NCI-H1417 (cell line): ENCODE measurements at places on chromosomes 13 and 19.

DNA sequence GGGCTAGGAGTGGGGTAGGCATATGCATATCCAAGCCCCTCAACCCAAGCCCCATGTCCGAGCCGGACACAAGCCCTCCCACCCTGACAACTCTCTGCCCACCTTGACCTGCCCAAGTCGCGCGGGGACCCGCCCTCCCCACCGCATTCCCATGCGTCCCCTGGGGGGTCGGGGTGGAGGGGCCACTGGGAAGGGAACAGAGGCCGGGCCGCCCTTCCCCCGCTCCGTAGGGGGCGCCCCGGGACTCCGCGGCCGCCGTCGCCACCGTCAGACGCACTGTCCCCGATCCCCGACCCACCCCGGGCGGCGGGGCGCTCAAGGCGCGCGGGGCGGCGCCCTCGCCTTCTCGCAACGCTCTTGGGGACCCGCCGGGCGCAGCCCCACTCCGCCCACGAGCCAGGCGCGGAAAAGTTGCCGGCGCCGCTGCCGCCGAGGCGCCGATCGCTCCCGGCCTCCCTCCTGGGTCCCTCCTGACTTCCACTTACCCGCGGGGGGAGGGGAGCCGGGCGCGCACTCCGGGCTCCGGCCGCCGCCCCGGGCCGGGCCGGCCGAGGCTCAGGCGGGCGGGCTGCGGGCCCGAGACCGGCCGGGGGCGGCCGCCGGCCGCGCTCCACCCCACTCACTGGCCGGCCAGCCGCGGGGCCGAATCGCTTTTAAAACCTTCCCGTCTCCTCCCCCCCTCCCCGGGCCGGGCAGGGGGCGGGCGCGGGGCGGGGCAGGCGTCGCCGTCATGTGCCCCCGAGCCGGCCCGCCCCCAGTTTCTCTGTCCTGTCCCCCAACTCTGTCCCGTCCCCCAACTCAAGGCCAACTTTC lies 34.4 kb upstream of the NANOS3 start:
- DNase-seq = peak; percentile 46

DNA sequence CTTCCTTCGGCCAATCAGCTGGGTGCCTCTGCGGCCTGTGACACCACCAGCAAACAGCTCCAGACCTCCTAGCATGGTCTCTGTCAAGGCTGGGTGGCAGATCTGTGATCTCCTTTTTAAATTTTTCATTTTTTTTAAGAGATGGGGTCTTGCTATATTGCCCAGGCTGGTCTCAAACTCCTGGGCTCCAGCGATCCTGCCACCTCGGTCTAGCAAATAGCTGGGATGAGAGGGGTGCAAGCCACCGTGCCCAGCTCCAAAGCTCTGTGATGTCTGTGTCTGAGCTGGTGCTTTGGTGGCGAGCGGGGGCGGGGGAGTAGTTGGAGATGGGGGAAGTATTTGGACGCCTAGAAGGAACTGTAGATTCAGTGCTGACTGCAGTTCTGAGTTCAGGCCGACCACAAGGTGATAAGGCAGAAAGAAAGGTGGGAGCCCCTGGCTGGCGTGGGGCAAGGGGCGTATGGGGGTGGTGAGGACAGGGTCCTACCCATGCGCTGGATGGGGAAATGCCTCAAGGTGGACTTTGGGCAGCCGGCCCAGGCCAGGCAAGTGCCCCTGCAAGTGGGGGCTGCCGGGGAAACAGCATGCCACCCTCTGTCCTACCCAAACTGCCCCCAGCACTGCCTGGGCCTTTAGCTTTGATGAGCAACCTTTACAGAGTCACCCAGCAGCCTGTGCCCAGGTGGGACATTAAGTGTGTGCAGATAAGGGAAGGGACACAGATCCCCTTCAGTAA lies 5.5 kb downstream of the DPP9 start:
- DNase-seq = no peak

DNA sequence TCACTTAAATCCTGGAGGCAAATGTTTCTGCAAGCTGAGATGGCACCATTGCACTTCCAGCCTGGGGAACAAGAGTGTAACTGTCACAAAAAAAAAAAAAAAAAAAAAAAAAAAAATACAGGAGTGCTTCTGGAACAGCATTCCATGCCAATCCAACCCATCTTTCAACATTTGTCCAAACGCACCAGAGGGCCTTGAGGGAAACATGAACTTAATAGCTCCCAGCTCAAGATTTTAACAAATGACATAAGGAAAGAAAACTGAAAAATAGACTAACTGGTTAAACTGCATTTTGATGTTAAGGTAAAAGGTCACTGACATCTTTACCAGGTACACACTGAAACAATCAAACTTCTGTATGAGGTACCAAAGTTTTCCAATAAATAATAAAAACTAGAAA lies 47.7 kb upstream of the ZNF83 start:
- DNase-seq = no peak

DNA sequence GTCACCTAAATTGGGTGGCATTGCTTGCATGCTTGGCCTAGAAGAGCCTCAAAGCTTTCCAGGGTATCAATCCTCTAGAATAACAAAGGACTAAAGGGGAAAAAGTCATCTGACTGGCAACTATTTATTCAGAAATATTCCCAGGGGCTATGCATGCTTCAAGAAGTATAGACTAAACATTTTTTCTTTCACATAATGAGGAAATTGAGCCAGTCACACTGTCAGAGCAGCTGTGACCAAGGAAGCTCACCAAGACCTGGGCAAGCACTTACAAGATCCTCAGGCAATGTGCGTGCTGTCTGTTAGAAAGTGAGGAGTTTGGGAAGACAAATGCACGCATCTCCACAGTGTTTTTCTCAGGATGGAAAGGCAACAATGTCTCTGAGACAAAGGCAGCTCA lies 747.2 kb downstream of the DIAPH3 start:
- no peak for DNase-seq

GRCh38 chr19:575527-576506 lies 3.4 kb downstream of the BSG start:
- DNase-seq = no peak

DNA sequence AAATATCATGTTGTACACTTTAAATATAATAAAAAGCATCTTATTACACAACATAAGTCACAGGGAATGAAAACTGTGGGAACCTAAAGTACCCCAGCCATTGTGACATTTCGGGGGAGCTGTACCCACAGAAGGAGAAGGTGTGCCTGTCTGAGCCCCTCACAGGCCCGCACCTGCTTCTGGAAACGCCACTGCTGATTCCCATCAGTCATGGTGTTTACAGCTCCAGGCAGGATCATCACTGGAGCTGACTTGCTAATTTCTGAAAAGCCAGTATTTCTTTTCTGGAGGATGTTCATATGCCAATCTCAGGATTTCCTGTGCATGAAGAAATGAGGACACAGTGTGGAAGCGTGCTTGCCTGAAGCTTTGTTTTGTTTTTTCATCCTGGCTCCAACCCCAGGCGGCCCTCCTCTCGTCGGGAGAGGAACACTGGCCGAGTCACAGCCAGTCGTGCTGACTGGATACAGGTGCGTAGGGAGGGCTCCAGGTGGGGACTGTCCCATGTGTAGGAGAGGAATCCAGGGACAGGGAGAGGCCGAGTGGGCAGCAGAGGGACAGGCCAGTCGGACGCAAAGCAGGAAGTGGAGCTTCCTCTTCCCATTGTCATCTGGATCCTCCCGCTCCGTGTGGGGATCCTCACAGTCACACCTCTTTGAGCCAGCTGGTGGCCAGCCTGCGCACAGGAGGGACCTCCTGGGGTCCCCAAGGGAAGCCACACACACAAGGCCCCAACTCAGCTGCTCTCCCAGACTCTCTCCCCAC lies 4.2 kb upstream of the ATP12A start:
- DNase-seq = no peak

GRCh38 chr13:48624858-48625257 lies 28.9 kb upstream of the CYSLTR2 start:
- no peak for DNase-seq

GRCh38 chr13:23984546-23984945 lies 87.2 kb upstream of the C1QTNF9B start:
- no peak for DNase-seq

- no peak for DNase-seq
These were observed 26.1 kb downstream of the GJA3 start for GRCh38 chr13:20134732-20135131.

GRCh38 chr19:45529420-45529785 lies 22.1 kb downstream of the VASP start:
- DNase-seq = no peak

GRCh38 chr19:45263013-45263412 lies 11.9 kb downstream of the MARK4 start:
- DNase-seq = no peak

DNA sequence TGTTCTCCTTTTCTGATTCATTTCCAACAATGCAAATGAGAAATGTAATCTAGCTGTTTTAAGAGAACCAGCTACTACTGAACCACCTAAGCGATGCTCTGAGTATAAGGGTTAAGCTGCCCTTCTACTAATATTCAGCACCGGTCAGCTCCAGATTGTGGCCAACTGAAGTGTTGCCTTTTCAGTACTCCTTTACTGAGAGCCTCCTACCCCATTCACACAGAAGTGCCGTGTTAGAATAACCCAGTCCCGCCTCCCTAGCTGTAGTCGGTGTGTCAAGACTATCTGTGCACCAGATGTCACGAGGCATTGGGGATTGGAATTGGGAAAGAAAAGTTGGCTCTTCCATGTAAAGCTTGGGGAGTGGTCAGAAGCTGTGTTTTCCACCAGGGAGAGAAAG lies 45.4 kb downstream of the FAM124A start:
- no peak for DNase-seq

DNA sequence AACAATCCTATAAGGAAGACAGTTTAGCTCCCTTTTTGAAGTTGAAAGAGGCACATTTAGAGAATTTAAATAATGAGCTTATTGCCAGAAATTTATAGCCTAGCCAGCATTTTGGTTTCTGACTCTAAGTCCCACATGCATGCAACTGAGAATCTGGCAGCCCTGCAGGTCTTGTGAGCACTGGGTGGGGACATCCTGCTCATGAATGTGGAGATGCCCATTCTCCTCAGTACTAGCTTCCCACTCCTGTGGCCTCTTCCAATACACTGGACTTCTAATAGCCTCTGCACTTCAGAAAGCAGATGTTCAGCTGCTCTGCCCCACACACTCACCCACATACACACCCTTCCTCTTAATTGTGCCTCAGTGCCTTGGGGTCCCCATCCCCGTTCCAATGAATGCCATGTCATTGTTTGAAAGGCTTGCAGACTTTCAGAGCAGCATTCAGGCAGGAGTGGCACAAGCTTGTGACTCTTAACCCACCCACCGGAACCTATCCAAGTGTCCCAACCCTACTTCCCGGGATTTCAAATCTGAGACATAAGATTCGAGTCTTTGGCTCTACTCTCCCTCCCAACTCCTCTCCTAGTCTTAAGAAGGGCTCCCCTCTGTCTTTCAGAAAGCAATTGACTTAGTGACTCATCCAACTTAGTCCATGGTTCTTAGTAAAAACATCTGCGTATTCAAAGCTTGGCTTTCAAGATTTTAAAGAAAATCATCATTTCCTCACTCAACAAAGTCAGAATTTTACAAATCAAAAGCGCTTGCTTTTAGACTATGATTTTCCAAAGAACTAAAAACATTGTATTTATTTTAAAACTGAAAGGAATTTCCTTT lies 80.0 kb upstream of the FREM2 start:
- no peak for DNase-seq
